ENCODE measurements at places on chromosomes 7 and 10.

DNA sequence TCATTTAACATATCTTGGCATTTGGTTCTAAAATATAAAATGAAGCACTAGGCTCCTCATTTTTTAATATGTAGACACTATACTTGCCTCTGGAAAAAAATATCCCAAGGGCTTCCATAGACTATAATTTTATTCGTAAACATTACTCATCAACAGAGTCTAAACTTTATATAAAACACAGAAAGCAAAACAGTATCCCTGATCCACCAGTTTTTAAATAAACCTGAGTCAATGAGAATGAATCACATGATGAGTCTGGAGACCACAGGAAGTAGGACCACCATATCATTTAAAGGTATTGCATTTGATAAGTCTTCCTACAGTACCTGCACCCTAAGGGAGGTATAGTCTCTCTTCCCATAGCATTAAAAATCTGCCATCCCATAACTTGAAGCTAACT, 228.0 kb downstream of the DGKI start:
- no peak for DNase-seq

DNA sequence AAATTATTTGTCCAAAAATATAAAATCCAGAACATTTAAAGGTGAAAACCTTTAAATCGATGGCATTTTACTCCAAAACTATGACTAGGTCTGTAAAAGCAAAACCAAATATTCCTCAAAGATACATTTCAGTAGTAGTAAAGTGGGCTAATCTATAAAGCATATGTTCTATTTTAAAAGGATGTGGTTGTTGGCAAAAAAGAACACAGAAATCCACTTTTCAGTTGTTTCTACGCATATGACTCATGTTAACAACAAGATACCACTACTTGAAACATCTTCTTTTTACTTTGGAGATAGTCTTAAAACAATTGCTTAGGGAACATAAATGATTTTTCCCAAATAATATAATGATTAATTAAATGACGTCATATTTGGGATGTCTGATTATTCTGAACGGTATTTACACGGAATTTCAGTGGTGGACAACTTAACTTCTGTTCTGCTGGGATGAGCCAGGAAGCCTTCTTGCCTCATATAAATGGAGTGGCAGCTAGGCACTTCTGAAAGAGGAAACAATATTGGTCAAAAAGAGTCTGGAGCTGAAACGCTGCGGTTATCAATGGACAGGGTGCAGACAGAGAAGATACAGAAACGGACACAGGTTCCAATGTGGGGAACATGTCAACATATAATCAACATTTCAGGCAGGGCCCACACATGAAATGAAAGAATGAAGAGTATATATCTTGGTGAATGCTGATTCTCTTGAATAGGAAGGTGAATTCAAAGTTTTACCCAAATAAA, 78.5 kb downstream of the ETV1 start:
- DNase-seq, result no peak

- DNase-seq, result no peak
These were observed 286.3 kb downstream of the FGFR2 start for GRCh38 chr10:121311812-121312443.

DNA sequence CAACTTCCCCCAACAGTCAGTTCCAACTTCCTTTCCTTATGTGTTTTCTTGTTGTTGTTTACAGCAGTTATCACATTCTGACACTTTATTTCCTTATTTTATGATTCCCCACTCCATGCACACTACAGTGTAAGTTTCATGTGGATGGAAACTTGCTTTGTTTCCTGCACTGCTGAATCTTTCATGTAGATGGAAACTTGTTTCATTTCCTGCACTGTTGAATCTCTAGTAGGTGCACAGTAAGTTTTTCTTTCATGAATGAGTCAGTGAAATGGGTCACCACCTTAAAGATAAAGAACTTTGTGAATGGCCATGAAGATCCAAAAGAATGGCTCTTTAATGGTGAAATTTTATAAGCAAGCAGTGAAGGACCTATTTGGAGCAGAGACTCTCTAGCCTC, 61.4 kb downstream of the SHOC2 start:
- no peak for DNase-seq

DNA sequence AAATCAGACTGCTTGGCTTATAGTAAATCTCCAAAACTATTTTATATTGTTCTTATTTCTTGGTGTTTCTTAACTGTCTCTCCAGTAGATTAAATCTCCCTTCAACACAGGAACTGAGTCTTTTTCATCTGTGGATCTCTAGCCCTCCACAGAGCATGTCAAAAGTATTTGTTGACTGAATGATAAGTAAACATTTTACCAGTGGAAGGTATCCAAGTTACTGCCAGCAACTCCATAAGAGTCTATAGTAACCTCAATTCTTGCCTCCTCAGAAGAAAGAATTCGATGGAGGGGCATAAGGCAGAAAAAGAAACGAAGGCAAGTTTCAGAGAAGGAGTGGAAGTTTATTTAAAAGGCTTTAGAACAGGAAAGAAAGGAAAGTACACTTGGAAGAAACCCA, 293.9 kb upstream of the DKK1 start:
- DNase-seq, result no peak

DNA sequence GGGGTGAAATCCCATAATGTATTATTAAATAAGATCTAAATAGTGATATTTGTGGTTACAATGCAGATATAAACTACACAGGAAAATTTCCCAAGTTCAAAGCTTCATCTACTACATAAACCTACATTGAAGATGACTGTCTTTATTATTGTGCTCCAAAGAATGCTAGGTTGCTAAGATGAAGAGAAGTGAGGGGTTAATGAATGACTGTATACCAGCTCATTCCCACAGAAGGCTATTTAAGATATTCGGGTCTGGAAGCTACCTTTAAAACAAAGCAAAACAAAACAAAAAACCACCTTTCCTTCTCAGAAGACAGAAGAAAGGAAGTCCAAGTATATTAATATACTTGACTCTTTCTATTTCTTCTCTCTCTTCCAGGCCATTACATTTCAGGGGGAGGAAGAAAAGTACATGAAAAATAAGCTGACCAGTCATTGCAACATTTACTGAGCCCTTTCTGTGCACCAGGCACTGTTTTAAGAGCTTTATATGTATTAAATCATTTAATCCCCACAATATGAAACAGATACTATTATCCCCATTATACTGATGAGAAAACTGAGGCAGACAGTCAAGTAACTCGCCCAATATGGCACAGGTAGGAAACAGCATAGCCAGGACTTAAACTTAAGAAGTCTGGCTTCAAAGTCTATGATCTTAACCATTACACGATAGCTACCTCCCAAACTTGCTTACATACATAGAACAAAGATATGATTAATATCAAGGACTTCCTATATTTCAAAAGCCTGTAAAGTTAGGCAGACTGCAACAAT, 48.1 kb downstream of the TNPO3 start:
- no peak for DNase-seq

- no peak for DNase-seq
These were observed 351 bp downstream of the CAMK1D start for GRCh38 chr10:12349629-12350166.

- no peak for DNase-seq
These were observed 99.5 kb downstream of the CAMK1D start for GRCh38 chr10:12448729-12449391.

DNA sequence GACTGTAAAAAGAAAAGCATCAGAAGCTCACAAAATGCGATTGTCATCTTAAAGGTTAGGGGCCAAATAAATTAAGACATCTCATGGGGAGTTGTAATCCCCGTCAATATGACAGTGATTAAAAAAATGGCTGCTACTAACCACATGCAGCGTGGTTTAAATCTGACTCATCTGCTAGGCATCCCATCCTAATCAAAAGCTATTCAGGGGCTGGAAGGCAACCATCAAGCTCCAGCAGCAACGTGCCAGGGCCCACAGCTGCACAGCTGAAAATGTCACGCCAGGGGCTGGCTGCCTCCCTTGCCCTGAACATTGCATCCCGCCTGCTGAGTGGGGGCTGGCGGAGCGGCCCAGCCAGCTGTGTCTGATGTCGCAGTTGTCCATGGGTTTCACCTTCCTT, 66.3 kb upstream of the FRMD4A start:
- no peak for DNase-seq

- no peak for DNase-seq
These were observed 99.8 kb downstream of the JCAD start for GRCh38 chr10:29959586-29959985.

DNA sequence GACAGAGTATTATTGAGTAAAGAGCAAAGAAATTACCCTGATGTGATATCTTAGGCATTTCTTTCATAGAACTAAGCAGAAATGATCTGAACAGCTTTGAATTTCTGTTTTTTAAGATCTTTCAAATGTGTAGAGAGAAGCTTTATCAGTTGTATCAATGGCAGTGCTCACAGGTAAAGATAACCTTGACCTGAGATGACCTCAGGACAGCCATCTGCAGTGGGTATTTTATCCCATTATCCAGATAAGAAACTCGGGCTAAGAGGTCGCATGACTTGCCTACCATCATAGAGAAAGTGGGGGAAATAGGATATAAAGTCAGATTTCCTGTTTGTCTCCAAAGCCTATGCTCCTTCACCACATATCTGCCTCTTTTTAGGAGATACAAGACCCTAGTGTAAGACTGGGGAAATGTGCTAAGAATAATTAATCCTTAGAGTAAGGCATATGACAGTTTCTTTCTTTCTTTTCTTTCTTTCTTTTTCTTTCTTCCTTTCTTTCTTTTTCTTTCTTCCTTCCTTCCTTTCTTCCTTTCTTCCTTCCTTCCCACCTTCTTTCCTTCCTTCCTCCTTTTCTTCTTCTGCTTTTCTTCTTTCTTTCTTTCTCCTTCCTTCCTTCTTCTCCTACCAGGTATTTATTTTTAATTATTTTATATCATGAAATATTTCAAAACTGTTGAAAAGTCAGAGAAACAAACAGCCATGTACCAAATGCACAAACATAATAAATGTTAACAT, 10.9 kb downstream of the PLA2G12B start:
- DNase-seq, result no peak

- DNase-seq, result no peak
These were observed 331.6 kb downstream of the GFRA1 start for GRCh38 chr10:115941361-115941771.

GRCh38 chr7:146652176-146652575, 535.6 kb downstream of the CNTNAP2 start:
- DNase-seq, result no peak

DNA sequence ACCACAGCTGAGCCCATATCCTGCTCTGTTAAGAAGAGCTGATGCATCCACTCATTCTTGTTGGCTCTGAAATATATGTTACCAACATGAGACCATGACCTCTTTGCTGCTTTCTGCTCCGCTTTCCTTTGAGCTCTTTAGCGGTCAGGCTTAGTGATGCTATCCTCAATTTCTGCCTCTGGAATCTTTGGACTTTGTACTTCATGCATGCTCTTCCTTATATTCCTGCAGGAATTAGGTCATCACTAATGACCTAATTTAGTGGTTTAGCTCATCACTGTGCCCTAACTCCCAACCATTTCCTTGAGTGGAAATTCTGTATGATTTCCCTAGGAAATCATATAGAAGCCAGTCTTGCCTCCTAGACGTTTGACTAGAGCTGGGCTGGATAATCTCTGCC, 119.5 kb downstream of the AOAH start:
- DNase-seq, result no peak

DNA sequence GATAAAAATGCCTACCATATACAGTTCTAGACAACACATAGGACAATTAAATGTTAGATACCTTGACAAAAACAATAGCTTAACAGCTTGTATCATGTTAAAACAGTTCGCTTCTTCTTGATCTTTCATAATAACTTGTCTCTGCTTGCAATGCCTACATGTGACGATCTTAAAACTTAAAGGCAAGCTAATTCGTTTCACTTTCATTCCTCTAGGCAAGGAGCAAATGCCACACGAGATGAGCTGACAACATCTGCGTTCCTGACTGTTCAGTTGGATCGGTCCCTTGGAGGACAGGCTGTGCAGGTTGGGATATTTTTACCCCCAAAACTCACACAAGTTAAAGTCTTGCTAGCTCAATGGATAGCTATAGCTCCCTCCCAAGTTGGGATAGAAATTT, 51.6 kb upstream of the ARL4A start:
- DNase-seq, result no peak

- no peak for DNase-seq
These were observed 19.0 kb downstream of the AQP1 start for GRCh38 chr7:30930621-30931020.

DNA sequence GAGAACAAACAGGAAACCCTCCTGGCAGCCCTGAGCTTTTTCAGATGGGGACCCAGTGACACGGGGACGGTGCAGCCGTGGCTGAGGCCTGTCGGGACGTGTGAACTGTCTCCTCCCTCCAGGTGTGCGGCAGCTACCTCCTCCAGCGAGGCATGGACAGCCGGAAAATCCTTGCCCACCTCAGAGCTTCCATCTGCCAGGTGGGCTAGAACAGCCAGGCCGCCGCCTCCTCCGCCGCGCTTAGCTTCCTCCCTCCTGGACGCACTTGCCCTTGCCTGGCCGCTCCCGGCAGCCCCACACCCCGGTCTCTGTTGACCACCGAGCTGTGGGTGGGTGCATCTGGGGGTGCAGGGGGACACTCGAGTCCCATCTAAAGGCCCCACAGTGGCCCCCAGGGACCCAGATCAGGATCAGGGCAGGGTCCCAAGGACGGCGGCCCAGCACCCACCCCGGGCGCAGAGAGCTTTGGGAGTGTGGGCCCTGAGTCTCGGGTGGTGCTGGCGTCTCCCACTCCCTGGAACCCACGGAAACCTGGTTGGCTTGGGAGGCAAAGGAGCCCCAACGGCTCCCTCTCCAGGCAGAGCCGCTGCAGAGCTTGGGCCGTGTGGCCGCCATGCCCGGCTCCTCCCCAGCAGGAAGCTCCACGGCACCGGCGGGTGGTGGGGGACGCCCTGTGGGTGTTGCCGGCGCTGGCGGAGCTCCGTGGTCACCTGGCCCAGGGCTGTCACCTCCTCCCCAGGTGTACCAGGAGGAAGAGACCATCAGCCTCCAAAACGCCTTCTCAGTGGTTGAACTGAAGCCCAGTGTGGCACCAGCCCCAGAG, 32.9 kb upstream of the UTF1 start:
- no peak for DNase-seq

- DNase-seq, result no peak
These were observed 217.2 kb downstream of the ANK3 start for GRCh38 chr10:60172363-60172990.

DNA sequence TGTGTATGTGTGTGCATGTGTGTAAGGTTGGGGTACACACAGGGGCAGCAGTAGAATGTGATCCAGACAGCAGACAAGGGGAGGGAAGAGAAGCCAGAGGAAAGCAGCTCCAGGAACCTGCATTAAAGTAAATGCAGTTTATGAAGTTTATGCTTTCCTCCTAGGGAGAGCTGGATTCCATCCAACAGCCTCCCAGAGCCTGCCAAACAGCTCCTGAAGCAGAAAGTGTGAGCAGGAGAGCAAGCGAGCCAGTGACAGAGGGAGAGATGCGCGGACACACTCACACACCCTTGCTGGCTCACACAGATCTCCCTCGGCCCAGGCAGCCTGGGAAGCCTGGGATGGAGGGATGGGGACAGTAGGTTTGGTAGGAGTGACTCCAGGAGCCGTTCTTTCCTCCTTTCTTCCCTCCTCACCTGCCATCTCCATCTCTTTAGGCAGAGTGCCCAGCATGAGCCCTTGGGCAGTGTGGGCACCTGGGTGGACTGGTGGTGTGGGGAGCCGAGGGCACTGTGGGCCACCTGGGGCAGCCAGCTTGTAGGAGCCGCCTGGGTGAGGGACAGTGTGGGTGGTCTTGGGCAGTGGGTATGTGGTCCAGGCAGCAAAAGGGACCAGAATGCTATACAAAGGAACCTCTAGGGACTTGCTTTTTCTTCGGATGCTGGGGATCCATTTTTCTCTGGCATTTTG, 46.1 kb downstream of the PAX2 start:
- DNase-seq, result no peak

- no peak for DNase-seq
These were observed 164.2 kb upstream of the EEPD1 start for GRCh38 chr7:35988818-35989217.
